ENCODE measurements at places on chromosomes 4 and X.

- DNase-seq = no peak
Measured at GRCh38 chr4:165383591-165384073, 4.8 kb downstream of the CPE start.

- no peak for DNase-seq
Measured at GRCh38 chr4:147768113-147768512, 36.2 kb downstream of the ARHGAP10 start.

DNA sequence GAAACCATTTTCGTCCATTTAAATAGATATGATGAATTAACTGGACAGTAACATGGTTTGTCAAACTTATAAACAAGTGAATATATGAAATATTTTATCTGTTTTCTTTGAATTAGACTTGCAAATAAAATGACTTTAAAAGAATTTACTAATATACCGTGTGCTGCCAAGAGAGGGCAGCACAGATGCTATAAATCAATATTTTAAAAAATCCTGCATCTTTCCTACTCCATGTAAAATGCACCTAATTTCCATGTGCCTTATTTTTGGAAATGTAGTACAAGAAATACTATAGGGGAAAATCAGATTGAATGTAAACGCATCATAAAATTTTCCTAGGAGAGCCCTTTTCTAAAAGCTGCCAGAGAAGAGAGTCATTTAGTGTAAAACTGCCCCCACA, 62.2 kb downstream of the PRKX start:
- no peak for DNase-seq

DNA sequence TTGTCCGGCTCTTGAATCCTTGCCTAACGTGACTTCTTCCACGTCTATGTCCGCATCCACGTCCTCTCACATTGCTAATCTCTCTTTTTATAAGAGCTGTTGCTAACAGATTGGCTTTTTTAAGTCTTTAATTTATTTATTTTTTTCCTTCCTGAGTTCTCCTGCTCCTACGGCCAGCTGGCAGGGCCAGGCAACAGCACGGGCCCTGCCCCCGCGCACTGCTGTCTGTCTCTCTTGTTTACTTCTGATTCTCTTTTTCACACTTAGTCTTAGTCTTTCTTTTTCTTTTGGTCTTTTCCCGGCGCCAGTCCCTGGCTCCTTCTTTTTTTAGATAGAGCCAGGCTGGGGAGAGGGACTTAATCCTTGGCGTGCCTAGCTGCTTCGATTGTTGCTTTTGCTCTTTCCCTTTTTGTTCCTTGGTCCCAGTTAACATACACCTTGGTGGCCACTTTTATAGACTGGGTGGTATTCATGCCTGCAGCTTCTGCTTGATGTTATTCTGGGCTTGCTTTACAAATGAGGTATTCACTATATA, 53.2 kb upstream of the RBMX start:
- DNase-seq = no peak

DNA sequence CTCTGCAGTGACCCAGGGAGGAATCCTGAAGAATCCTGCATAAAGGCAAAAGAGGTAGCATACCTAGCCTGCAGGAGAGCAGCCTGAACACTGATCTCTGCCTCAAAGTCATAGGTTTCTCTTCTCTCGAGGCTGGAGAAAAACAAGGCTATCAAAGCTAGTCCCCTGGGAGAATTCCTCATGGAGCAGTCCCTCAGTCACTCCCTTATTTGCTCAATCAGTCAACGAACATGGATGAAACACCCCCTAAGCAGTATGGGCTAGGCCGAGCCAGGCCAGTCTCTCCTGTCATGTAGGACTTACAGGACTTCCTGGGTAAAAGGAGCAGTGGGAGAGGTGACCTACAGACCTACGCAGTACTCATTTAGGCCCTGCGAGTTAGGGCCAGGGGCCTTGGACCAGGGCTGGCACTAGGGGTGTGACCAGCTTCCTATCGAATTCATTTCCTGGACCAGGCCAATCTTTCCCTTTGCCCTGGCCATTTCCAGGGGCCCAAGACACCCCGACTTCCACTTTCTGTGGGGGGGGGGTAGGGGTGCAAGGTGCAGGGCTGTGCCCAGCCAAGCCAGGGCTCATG, 164.1 kb downstream of the EFNB1 start:
- no peak for DNase-seq

GRCh38 chr4:159240687-159241086, 137.8 kb downstream of the RAPGEF2 start:
- DNase-seq = no peak

GRCh38 chr4:14878681-14879080, 123.6 kb upstream of the CPEB2 start:
- no peak for DNase-seq

- no peak for DNase-seq
Measured at GRCh38 chr4:18051281-18051680, 29.7 kb upstream of the LCORL start.

DNA sequence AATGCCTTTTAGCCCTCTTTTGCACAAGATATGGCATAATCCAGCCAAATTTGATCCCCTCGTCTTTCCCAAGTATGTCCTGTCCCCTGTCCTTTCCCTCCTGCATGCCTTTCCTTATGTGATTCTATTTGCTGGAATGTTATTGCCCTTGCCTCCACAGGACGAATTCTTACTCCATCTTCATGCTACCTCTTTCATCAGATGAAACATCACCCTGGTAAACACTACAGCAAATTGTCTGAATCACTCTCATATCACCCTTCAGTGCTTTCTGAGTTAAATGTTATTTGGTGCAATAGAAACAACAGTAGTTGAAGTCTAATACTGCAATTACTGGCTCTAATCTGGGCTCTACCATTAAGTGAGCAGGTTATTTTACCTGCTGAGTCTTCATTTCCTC, 52.2 kb upstream of the FAT1 start:
- no peak for DNase-seq

DNA sequence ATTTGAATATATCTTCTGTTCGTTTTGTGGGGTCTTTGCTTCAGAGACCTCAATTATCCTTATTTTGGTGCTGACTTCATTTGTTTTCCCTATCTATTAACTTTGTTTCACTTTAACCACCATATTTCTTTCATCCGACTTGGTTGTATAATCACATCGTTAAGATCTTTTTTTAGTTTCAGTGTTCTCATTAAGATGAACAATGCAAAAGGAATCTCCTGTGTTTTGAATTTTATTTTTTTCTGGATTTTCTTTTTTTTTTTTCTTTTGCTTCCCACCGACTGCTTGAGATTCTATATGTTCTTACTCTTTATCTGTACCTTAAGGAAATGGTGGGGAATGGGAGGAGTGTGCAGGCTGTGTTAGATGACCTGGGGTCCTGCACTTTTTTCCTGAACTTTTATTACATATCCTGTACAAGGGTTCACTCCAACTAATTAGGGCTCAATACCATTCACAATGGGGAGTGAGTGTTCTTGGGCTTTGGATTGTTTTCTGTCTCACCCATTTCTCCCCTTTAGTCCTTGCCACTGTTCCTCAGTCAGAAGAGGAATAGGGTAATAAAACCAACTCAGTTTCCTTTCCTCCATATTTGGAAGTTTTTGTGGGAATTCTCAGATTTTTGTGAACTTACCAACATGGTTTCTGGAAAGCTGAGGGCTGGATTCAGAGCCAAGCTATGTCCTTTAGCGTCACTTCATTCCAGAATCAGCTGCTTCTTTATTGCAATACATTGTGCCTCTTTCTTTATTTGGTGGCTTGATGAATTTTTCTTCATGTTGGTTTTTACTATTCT, 43.2 kb upstream of the BMPR1B start:
- no peak for DNase-seq

DNA sequence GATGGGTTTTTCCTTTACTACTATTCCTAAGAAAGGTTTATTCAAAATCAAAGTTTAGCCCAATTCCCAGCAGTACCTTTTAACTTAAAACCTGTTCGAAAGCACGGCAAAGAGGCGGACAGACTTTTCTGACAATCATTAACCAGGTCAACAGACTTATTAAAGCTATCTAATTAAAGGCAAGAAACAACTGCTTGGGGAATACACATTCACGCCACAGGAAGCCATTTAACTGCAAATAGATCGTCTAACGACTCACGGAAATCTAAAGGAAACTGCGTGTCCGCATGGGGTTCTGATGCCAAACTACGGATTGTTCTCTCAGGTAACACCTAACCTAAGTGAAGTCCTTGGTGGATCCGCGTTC, 663 bp upstream of the USP53 start:
- DNase-seq = no peak

GRCh38 chr4:48970471-48970921, 15.6 kb upstream of the CWH43 start:
- DNase-seq = no peak

DNA sequence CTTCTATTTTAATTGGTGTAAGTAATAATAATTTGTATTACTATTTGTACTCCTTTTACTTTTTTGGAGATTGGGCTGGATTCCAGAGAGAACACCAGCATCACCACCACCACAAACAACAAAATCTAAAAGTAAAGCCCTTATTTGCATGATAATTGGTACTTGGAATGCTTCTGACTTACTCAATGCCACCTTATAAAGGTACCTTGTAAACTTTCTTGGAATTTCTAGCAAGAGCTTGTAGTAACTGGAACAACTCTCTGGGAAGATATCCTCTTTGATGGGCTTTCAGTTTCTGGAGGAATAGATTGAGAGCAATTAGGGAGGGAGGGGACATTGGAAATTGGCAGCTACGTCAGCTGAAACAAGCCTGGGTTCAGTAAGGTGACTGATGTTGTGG, 20.2 kb upstream of the PITX2 start:
- no peak for DNase-seq
